ENCODE measurements at places on chromosomes 3 and 15.

- DNase-seq = no peak
Observed at GRCh38 chr3:12992629-12993516, 80.4 kb downstream of the IQSEC1 start.

- no peak for DNase-seq
Observed at GRCh38 chr3:70990185-70990584, 593.3 kb downstream of the FOXP1 start.

- DNase-seq = no peak
Observed at GRCh38 chr15:58344213-58345070, 87.3 kb upstream of the LIPC start.

GRCh38 chr15:31799715-31800321, 230.5 kb upstream of the CHRNA7 start:
- no peak for DNase-seq

DNA sequence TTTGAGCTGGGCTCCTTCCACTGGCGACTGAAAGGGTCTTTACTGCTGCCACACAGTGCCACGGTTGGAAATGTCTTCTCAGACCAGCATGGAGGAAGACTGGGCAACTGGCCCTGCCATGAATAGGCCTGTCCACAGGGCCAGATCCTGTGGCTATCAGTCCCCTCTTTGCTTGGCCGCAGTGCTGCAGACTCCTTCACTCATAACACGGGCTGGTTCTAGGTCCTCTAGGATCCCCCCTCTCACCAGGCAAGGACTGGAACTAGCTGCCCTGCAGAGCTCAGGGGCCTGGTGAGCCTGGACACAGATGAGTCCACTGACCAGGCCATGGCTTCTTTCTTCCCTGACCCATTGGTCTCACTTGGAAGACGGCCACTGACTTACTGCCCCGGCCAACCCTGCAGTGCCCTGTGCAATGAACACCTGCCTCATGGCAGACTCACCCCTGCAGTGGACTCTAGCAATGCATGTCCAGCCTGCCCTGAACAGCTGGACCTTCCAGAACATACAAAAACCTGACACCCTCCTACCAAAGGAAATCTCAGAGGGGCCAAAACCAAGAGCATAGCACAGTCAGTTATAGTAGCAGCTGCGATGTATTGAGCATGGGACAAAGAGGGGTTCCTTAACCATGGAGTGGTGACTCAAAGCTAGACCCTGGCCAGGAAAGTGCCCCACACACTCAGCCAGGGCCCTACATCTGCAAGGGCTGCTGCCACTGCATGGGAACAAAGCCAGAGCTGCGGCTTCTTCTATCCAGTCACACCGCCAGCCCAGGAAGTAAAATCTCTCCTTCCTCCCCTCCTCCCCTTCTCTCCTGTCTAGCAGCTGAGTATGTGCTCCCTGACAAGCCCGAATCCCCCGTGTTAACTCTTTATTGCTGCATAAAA, 72.1 kb upstream of the ITGA11 start:
- no peak for DNase-seq

DNA sequence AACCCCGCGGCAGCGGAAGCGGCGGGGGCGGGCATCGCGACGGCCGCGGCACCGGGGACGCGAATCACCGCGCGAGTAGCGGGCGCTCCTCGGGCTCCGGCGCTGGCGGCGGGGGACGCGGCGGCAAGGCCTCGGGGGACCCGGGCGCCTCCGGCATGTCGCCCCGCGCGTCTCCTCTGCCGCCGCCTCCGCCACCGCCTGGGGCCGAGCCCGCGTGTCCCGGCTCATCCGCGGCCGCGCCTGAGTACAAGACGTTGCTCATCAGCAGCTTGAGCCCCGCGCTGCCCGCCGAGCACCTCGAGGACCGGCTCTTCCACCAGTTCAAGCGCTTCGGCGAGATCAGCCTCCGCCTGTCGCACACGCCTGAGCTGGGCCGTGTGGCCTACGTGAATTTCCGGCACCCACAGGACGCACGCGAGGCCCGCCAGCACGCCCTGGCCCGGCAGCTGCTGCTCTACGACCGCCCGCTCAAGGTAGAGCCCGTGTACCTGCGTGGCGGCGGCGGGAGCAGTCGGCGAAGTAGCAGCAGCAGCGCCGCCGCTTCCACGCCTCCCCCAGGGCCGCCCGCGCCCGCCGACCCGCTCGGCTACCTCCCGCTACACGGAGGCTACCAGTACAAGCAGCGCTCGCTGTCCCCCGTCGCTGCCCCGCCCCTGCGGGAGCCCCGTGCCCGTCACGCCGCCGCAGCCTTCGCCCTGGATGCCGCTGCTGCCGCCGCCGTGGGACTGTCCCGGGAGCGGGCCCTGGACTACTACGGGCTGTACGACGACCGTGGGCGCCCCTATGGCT, 675 bp downstream of the RBM15B start:
- DNase-seq = peak; percentile 53

DNA sequence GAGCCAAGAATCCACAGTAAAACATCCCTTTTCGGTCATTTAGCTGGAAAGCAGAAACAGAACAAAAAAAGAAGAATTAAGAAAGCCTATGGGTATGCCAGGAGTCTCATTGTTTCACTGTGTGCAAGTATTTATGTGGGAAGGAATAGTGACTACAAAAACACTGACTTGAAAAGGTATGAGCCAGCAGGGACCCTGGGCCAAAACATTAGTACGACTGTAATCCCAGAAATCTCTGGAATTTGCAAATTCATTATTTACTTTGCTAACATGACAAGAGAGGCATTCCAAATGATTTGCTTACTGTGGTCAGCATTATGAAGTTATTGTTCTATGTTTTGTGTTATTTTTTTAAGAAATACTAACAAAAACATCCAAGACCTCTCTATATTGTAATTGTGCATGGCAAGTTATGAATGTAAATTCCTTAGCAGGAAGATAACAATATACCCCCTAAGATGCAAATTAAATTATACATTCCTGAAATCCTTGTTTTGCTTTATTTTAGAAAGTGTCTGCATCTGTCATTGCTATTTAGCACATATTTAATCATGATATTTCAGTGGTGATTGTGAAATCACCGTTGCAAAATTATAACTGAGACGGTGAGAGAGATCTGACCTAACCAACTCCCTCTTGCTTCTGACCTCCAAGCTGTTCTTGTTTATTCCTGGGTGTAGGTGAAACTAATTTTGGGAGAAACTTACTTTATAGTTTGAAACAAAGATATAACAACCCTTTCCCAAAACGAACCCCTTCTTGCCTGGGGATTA, 299.2 kb downstream of the ZPLD1 start:
- DNase-seq = no peak

GRCh38 chr15:59953392-59953883, 50.7 kb upstream of the FOXB1 start:
- DNase-seq = no peak

- no peak for DNase-seq
Observed at GRCh38 chr15:82624008-82624407, 23.2 kb downstream of the CPEB1 start.

GRCh38 chr15:69830876-69831275, 266.8 kb downstream of the TLE3 start:
- no peak for DNase-seq

GRCh38 chr3:143252931-143253330, 133.4 kb downstream of the CHST2 start:
- no peak for DNase-seq

GRCh38 chr3:138434276-138434874, at the start of gene ESYT3:
Gene ESYT3, plus strand, starts transcription at chr3:138434616. Its CDS starts 183 bp downstream, at chr3:138434799.
- DNase-seq = no peak

- no peak for DNase-seq
Observed at GRCh38 chr15:45259796-45260195, 7.8 kb downstream of the SLC28A2 start.

DNA sequence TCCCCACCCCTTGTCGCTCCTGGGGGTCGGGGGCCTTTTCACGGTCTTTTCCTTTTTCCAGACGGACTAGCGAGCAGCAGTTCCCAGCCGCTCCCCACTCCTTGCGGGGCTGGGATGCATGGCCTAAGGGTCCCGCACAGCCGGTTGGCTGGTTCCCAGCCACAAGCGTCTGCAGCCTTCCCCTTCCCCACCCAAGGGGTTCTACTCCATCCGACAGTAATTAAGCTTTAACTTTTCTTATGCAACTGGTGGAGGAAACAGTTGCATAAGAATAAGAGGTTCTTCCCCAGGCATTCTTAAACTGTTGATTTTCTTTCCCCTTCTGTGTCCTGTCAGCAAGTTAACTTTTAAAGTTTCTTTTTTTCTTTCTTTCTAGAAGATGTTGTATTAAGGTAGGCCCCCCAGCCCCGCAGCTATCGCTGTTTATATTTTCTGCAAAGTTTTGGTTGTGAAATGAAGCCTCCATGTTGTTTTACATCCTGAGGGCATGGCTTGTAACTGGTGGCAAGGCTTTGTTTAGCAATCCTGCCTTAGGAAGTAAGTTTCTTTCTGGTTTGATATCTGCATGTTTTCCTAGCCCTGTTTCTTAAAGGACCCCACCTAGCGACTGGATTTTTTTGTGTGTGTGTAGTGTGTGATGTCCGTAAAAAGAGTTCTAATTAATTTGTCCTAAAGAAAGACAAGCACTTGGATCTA, 207.5 kb downstream of the ZNF385D start:
- DNase-seq = no peak

- peak; percentile 88 for DNase-seq
Observed at GRCh38 chr15:101652098-101652785, at the start of gene TM2D3. Gene TM2D3, minus strand, starts transcription at chr15:101652381. Its CDS starts 20 bp downstream, at chr15:101652361.

- DNase-seq = no peak
Observed at GRCh38 chr3:29705906-29706844, 425.3 kb downstream of the RBMS3 start.

DNA sequence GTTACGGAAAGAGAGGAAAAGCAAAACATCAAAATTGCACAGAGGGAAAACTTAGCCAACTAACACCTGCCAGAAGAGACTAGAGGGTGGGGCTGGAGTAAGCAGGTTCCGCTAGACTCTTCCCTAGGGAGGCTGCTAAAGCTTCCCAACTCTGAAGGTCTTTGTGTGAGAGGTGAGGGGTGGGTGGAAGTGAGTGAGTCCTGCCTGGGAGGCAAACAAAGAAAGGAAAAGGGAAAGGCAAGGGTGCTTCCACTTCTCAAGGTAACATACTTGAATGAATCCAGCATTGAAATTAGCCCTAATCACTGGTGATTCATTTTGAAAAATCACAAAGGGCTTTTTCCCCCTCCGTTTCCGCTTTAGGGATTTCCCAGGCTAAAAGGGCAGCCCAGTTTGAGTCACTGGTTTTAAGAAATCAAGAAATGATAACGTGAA, 220.5 kb upstream of the ADAMTS9 start:
- no peak for DNase-seq

GRCh38 chr3:186121278-186121677, 12.4 kb upstream of the ETV5 start:
- DNase-seq = no peak

- DNase-seq = no peak
Observed at GRCh38 chr3:130014526-130014925, 40.0 kb downstream of the TRH start.

- no peak for DNase-seq
Observed at GRCh38 chr15:95431518-95431917, 899.0 kb upstream of the NR2F2 start.

- DNase-seq = no peak
Observed at GRCh38 chr3:47250309-47251060, 32.1 kb downstream of the KIF9 start.

DNA sequence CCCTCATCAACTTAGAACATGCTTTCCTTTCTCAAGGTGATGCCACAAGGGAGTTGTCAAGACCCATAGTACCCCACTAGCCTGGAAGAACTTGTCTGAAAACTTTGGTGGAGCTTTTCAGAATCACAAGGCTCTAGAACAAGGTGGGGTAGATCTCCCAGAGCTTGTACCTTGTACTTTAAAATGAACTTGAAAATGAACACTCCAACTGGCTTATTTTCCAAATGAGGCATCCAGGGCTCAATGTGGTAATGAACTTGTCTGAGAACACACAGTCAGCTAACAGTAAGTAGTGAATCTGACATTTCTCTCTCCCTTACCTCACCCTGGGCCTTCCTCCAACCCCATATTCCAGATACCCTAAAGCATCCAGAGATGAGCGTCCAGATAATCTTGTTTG, 81.8 kb upstream of the THBS1 start:
- DNase-seq = no peak

GRCh38 chr3:113658107-113658506, 38.3 kb downstream of the USF3 start:
- DNase-seq = no peak

GRCh38 chr15:35477312-35478262, 68.4 kb downstream of the DPH6 start:
- no peak for DNase-seq

DNA sequence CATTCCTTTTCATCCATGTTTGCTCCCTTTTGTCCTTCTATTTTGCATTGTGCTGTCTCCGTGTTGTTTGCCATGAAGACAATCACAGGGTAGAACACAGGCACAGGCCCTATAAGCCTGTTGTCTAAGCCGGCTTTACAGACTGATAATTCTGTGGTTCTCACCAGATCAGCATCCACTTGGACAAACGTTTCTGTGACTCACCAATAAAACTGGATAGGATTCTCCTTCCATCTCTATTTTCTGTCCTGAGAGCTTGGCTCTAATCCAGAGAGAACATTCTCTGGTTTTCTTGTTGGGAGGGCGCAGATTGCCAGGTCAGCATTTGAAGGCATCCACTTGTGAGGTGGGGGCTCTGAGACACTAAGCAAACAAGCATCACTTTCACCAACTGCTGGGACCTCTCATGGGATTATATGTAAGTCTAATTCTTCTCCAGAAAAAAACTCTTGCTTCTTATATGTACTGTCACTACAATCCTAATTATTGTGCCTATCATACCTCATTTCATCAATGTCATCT, 101.6 kb downstream of the ERC2 start:
- no peak for DNase-seq

DNA sequence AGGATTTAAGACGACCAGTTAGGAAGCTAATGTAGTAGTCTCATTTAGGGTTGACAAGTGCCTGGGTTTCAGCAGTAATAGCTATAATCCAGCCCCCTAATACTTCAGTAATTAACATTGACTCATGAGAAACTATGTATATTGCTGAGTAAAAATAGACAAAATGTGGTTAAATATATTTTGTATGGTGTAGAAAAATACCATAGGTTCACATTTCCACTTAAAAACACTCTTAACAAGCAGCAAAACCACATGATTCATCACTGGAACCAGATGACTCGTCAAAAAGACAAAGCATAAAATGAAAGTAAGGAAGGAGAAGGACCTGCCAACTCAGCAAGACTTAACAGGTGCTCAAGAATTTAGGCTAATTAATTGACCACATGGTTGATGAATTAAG, 288.9 kb downstream of the EFHB start:
- no peak for DNase-seq

- DNase-seq = no peak
Observed at GRCh38 chr3:68999605-69000004, 13.9 kb downstream of the EOGT start.

GRCh38 chr3:191770541-191770940, 309.6 kb downstream of the PYDC2 start:
- DNase-seq = no peak

GRCh38 chr3:162960269-162960668, 1463.7 kb downstream of the OTOL1 start:
- DNase-seq = no peak

- no peak for DNase-seq
Observed at GRCh38 chr3:123503203-123503602, 54.3 kb upstream of the ADCY5 start.

- no peak for DNase-seq
Observed at GRCh38 chr3:169295126-169295525, 368.4 kb downstream of the MECOM start.

GRCh38 chr15:74397239-74398068, 30.0 kb upstream of the CYP11A1 start:
- no peak for DNase-seq
